ENCODE measurements at places on chromosomes 11 and 22.

- DNase-seq: no peak
Measured at GRCh38 chr22:29762263-29762662, 4.5 kb downstream of the ZMAT5 start.

GRCh38 chr11:66047541-66048365 is 1.2 kb downstream of the GAL3ST3 start:
- no peak for DNase-seq

- no peak for DNase-seq
Measured at GRCh38 chr22:48594757-48595510, 1232.7 kb downstream of the BRD1 start.

DNA sequence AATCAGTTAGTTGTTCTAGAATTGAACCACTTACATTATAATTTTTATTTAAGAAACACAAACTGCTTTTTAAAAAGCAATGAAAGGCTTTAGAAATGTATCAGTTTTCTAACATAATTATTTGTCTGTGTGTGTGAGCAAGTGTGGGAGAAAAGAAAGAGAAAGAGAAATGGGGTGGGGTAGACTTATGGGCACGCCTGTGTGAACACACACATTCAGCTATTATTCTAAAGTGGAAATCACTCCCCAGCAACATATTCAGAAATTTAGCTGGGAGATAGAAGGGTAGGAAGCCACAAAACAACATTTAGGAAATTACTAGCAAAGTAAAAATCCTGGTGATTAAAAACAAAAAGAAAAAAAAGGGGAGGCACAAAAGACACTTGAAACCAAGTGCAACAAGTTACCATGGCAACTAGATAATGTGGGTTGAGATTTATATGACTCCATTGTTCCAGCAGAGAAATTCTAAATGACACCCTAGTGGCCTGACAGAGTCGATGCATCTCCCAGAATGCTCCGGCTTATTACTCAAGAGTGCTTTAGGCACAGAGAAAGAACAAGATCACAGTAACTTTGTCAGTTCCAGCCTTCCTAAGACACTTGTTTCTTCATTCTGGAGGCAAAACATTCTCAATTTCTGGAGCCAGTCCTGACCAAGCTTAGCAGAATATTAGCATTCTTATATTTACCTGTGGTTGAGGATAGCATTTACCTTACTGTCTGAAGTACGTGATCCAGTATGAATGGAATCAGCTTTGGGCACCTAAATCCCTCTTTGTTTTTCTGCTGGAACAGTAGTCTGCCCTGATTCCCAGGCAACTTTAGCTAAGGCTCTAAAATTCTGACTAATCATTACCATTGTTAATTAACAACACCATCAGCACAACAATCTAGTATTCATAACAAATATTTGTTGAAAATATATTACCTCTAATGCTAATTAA is 444.4 kb downstream of the DLG2 start:
- DNase-seq: no peak

Measured in suppressor macrophage treated with lipopolysaccharide for 4 hours (primary cell).